ENCODE measurements at places on chromosomes 7 and 10. TPM values are rescaled to one million over a fixed set of nuclear protein-coding genes. Genes with fewer than 3 reads are reported as not detected.
A peak's percentile ranks its signal among the peaks of the same experiment; 100 is the strongest.

GRCh38 chr10:86048571-86048970, 318.0 kb downstream of the GRID1 start:
- no peaks in the 10 kb centered on the region for H3K36me3 ChIP-seq
- peaks cover 21% of the 10 kb centered on the region for H3K4me1 ChIP-seq
- H3K27me3 ChIP-seq, result peaks cover 36% of the 10 kb centered on the region
- H3K27ac ChIP-seq, result no peak overlapping the region
- H3K4me3 ChIP-seq, result no peak overlapping the region
- no peak for DNase-seq

- H3K27ac ChIP-seq, result peak overlapping the region; percentile 47
- H3K4me1 ChIP-seq, result peaks cover 66% of the 10 kb centered on the region
- H3K27me3 ChIP-seq, result no peaks in the 10 kb centered on the region
- no peak for DNase-seq
- H3K36me3 ChIP-seq, result peaks cover 27% of the 10 kb centered on the region
- no peak overlapping the region for H3K4me3 ChIP-seq
Measured at GRCh38 chr7:43700059-43700501, 29.2 kb downstream of the COA1 start.

- H3K4me1 ChIP-seq, result peaks cover 13% of the 10 kb centered on the region
- no peak overlapping the region for H3K27ac ChIP-seq
- no peak for DNase-seq
- peaks cover 3% of the 10 kb centered on the region for H3K27me3 ChIP-seq
- H3K4me3 ChIP-seq, result no peak overlapping the region
Measured at GRCh38 chr10:104297697-104298660, 29.0 kb downstream of the GSTO2 start.

DNA sequence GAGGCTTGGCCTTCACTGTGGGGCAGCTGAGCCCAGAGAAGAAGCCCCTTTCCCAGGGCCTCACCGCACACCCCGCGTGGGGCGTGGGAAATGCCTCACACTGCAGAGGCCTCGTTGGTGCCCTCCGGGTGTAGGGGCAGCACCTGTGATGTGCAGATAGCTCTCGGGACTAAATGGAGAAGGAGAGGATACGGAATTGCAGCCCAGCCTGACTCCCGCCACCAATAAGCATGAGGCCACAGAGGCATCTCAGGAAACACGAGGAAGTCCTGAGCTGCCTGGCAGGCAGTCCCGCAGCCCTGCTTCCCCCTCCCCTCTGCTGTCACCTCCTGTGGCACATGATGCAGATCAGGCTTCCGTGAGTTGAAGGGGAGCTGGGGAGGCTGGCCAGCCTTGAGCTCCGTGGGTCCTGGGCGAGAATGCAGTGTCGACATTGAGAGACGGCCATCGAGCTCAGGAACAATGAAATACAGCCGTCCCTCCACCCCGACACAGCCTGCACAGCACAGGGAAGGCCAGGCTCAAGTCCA, 59.6 kb upstream of the PPP2R2D start:
- no peak overlapping the region for H3K27ac ChIP-seq
- H3K27me3 ChIP-seq, result peaks cover 4% of the 10 kb centered on the region
- no peaks in the 10 kb centered on the region for H3K36me3 ChIP-seq
- DNase-seq, result no peak
- H3K4me1 ChIP-seq, result no peaks in the 10 kb centered on the region

TEX47 gene
- not detected for total RNA-seq

MCU gene
- total RNA-seq, result 13.6 TPM

CYP3A5 gene
- total RNA-seq, result not detected

Data from activated CD8-positive, alpha-beta memory T cell treated with anti-CD3 and anti-CD28 coated beads, Interleukin-2, amount 10 ng/mL, durations not matched to agents 7 days and 5 days (primary cell).